ENCODE measurements at places on chromosomes 5 and 9.
A peak's percentile ranks its signal among the peaks of the same experiment; 100 is the strongest.

DNA sequence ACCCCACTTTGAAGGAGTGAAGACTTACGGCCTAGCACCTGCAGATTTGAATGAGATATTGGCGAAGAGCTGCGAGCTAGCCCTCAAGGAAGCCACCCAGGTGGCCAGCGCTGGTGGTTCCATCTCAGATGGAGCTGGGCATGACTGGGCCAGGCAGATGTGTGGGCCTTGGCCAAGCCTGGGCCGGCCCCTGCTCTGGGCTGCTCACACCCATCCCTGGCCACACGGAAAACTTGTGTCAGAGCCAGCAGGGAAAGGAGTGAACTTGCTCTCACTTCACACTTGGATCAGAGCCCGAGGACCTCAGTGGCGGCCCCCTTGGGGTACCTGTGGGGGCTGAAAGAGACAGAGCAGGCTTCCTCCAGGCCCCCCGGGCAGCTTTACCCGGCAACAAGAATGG, 44.2 kb downstream of the ROPN1L start:
- DNase-seq, result no peak

- DNase-seq, result no peak
Measured at GRCh38 chr5:171575386-171575785, 155.9 kb downstream of the FGF18 start.

- no peak for DNase-seq
Measured at GRCh38 chr9:21919377-21920362, 74.5 kb downstream of the CDKN2A start.

DNA sequence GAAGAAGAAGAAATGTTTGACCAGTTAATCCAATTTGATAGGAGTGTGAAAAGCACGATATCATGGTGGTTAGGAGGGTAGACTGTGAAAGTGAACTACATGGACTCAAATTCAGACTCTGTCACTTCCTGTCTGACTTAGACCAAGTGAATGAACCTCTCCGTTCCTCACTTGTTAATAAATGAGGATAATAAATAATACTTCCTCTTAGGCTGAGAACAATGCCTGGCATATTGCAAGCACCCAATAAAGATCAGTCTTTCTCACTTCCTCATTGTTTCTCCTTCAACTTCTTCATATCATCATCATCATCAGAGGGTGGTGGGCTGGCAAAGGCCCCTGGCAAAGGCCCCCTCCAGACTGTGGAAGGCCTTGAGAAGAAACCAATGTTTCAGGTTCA, 148.7 kb downstream of the CDK5RAP2 start:
- no peak for DNase-seq

DNA sequence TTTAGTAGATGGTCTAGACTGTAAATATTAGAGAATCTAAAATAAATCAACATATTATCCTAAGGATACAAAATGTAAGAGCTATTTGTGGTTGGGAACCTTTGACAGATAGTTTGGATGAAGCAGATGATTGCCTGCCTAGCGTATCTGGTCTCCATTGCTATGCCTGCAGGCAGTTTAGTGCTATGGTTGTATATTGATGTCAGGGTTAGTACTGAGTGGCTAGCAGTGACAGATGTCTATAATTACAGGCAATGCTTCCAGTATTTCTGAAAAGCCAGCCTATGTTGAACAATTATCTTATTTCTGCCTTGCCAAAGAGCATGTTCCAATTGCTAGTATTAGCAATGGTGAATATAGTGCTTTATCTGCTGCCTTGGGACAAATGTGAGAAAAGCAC, 151.3 kb upstream of the TLX3 start:
- no peak for DNase-seq

- DNase-seq, result no peak
Measured at GRCh38 chr5:62542720-62543119, 35.9 kb upstream of the LRRC70 start.

GRCh38 chr5:109695005-109695926, 5.5 kb downstream of the MAN2A1 start:
- DNase-seq, result no peak

DNA sequence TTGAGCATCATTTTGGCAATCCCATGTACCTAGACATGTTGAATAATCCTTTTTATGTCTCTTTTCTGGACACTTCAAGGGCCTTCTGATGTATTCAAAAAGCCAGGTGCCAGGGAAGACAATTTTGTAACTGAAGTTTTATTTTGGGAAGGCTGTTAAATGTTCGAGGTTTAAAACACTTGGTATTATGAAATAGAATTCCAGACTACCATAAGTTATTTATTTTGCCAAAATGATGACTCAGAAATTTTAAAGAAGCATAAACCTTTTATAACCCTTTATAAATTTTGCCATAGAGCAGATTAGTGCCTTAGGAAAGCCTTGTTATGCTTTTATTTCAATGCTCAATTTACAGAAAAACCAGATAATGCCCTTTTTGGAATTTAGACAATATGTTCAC, 30.3 kb upstream of the UHRF2 start:
- no peak for DNase-seq

- DNase-seq, result no peak
Measured at GRCh38 chr5:143696921-143697320, 115.0 kb upstream of the HMHB1 start.

DNA sequence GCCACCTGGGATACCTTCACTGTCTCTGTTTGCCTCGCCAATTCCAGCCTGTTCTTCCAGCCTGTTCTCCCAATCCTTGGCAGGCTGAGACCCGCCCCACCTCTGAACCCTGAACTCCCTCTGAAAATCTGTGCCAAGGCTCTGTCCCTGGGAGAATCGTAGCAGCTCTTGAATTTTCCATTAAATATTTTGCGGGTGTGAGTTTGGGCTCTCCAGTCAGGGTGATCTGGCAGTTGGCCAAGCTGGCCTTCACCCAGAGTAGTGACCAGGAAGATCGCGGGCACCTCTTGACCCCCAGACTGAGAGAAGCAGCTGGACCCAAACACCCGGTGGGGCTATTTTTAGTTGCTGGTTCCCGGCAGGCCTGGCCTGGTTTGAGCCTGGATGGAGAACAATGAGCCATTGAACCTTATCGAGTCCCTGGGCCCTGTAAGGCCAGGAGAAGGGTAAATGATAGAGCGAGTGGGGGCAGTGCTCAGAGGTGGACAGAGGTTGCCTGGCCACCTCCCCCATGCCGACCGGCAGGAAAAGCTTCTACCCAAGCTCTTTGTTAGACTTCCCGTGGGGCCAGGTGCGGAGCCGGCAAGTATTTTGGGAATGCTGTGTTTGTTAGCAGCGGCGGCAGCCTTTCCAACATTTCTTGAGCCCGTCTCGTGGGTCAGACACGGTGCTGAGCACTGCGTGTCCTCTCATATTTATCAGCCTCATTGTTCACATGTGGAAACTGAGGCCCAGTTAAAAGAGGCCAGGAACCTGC, 146.2 kb downstream of the RGS3 start:
- DNase-seq, result peak; percentile 71

GRCh38 chr5:133780619-133781280, 168.4 kb upstream of the FSTL4 start:
- DNase-seq, result no peak

- no peak for DNase-seq
Measured at GRCh38 chr9:70011366-70011765, 32.3 kb upstream of the MAMDC2 start.

- no peak for DNase-seq
Measured at GRCh38 chr5:140245341-140245740, 57.6 kb downstream of the PFDN1 start.

- no peak for DNase-seq
Measured at GRCh38 chr5:139745132-139745799, 50.3 kb upstream of the PSD2 start.

GRCh38 chr5:149719666-149720065, 10.4 kb upstream of the PPARGC1B start:
- DNase-seq, result no peak

- no peak for DNase-seq
Measured at GRCh38 chr9:138037140-138037539, 159.6 kb downstream of the CACNA1B start.

- no peak for DNase-seq
Measured at GRCh38 chr5:135392256-135392655, 6.8 kb downstream of the MACROH2A1 start.

- DNase-seq, result no peak
Measured at GRCh38 chr5:98587166-98587565, 186.3 kb upstream of the RGMB start.

GRCh38 chr5:130845049-130845765, 319.8 kb downstream of the HINT1 start:
- DNase-seq, result no peak

DNA sequence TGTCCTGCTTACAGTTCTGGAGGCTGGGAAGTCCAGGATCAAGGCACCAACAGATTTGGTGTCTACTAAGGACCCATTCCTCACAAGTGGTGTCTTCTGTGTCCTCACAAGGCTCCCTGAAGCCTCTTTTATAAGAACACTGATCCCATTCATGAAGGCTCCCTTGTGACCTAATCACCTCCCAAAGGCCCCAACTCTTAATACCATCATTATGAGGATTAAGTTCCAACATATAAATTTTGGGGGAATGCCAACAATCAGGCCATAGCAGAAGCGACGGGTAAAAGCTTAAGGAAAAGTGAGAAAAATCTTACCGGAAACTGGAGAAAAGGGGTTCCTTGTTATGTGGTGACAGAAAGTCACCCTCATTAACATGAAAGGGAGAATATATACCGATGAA, 11.2 kb downstream of the CTNNAL1 start:
- no peak for DNase-seq

GRCh38 chr9:12776513-12777055, 1.8 kb downstream of the LURAP1L start:
- DNase-seq, result peak; percentile 71

GRCh38 chr9:127721391-127721821, 5.5 kb downstream of the TTC16 start:
- DNase-seq, result no peak

- DNase-seq, result no peak
Measured at GRCh38 chr5:123535648-123536047, 23.7 kb downstream of the CSNK1G3 start.

- no peak for DNase-seq
Measured at GRCh38 chr5:67283988-67284487, 87.4 kb upstream of the CD180 start.

DNA sequence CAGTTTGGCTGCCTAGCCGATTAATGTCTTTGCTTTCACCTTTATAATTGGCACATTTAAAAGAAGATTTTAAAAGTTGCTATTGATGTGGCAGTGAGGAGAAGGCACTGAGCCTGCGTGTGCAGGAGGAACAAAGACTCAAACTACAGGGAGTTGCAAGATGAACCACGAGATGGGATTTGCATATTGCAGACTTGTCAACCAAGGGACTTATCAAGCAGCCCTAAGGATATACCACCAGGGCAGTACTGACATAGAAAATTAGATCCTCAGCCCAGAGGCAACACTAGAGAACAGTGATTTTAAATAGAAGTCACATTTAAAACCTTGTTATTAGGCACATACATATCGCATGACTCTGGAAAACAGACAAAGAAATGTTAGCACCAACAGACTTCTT, 342.6 kb downstream of the GLIS3 start:
- DNase-seq, result no peak

DNA sequence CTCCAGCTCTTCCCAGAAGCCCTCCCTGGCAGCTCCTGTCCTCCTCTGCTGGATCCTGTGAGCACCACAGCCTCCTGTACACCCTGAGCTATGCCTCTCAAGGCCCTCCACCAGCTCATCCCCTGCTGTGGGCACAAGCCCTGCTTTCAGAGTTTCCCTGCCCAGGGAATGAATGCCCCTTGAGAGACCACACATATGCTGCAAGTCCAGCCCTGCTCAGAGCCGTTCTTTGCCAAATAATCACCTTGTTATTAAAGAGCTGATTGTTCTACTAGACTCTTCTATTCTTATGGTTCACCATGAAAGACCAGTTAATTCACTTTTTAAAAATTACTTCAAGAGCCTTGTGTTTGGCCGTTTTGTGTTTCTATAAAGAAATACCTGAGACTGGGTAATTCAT, 121.5 kb downstream of the MVB12B start:
- peak; percentile 59 for DNase-seq

DNA sequence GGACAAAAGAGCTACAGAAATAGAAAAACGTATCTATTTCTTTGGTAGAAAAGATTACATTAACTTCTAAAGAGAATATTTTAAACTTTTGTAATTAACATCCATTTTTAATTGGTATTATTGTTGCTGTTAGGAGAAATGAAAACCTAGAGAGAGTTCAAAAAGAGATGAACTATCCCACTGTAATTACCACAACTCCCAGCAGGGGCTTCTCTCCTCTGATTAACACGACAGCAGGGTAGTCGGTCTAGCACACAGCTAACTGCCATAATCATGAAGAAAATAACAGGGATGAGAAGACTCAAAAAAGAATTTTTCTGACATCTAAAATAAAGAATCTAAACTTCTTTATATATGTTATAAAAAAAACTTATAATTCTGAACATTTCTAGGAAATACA, 86.2 kb upstream of the CDH9 start:
- DNase-seq, result no peak

DNA sequence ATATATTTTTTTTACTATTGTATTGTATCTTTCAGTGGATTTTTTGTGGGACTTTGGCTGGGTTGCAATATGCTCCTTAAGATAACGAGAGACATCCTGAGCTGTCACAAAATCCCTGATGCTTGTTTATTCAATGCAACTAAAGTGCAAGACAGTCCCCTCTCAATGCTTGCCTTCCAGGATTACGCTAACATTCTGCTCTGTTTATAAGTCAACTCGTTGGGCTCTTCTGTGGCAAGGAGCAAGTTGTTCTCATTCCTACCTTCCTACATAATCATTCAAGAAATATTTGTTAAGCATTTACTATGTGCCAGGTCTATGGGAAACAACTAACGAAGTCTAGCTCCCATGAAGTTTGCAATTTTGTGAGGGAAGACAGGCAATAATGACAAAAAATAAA, 40.4 kb downstream of the JAKMIP2 start:
- no peak for DNase-seq

DNA sequence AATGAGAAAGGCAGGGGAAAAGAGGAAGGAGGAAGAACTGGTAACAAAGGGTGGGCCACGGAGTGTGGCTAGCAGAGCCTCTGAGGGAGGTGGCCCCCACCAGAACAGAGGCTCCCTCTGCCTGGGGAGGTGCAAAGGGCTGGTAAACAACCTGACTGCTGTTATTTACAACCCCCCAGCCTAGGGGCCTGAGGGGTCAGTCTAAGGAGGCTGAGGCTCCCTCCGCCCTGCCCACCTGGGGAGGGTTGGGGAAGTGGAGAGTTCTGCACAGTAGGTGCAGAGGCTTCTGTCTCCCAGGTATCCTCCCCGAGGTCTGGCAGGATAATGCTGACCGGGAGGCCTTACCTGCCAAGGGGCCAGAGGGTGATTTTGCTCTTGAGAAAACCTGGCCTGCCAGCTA, 35.6 kb upstream of the SMU1 start:
- DNase-seq, result peak; percentile 13

GRCh38 chr9:31556667-31557463, 827.6 kb upstream of the ACO1 start:
- DNase-seq, result no peak

- no peak for DNase-seq
Measured at GRCh38 chr5:40976041-40976440, 66.7 kb downstream of the C7 start.

DNA sequence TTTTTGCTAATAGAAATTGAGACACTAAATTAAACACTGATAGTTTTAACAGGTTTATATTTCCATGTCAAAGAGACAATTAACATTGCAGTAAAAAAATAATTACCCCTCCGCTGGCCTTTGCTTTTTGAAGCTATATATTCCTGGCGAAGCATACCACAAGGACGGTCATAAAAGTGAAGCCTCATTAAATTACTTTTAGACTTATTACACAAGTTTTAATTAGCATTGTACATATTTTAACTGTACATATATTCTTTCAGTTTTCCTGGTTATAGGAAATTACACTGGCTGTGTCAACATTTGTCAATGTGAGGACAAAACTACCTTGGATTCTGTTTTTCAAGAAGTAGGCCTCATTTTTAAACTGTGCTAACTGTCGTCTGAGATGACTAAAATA, 1.2 kb downstream of the CDKN2A start:
- DNase-seq, result no peak
